ENCODE measurements at places on chromosomes 4 and X. TPM values are rescaled to one million over a fixed set of nuclear protein-coding genes. Genes with fewer than 3 reads are reported as not detected.

DNA sequence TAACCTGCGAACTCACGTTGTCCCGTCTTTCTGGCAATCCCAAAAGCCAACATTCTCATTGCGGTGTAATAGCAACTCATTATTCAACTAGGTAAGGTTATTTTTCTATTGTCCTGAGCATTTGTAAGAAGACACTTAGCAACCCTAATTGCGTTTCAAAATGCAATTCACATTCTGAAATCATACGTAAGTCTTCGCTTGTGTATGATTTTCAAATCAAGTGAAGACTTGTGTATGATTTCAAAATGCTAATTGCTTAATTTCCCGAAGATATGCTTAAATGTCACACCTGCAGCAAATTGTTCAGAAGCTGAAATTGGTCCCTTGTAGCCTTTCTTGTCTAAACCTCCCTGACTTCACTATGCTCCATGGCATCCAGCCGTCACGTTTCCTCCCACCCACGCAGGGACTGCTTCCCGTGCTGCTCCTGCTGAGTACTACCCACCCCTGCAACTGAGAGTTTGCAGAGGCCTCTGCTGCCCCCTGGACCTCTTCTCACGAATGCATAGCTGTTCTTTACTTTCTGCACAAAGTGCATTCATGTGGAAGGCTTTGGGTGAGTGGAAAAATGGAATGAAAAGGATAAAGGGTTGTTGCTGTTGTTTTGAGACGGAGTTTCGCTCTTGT lies 40.8 kb upstream of the CLDN24 start:
- DNase-seq: no peak

- DNase-seq: no peak
Observed at GRCh38 chrX:12896935-12897334, 9.5 kb upstream of the TLR8 start.

DNA sequence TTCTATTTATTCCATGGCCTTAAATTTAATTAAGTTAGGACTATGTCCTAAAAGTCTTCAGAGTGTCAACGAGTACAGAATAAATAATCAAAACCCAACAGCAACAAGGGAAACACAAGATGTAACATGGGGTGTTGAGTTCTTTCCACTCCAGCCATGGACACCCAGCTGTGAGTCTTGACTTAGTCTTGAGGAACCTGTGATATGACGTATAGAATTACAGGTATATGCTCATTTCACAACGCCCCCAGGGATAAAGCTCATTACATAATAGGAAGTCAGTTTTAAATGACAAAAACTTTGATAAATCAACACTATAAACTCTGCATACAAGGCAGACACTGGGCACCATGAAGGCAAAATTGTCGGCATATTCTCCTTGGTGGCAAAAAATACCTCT lies 200.0 kb upstream of the CASK start:
- no peak for DNase-seq

DNA sequence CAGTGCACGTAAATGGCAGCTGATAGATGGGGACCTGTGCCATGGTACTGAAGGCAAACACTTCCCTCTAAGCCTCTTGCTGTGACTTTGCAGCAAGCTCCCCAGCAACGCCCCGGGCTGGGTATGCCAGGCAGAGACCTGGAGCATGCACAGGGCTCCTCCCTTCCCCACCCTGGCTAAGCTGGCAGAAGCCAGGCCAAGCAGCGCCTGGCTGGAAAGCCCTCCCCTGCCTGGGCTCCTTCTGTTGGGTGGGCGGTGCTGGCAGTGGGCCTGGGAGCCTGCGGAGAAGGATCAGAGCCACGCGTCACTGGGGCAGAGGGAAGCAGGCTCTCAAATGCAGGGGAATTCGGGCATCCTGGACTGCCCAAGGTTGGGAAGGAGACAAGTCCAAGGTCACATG lies 3.6 kb downstream of the ATP2B3 start:
- DNase-seq: no peak

GRCh38 chr4:147801820-147802219 lies 69.9 kb downstream of the ARHGAP10 start:
- no peak for DNase-seq

The MGARP gene
- polyA plus RNA-seq: 0.70 TPM

The FGG gene
- polyA plus RNA-seq: not detected

The MAGEC2 gene
- polyA plus RNA-seq: not detected

- DNase-seq: peak; percentile 76
Observed at GRCh38 chr4:56908206-56909085, 746 bp downstream of the REST start.

DNA sequence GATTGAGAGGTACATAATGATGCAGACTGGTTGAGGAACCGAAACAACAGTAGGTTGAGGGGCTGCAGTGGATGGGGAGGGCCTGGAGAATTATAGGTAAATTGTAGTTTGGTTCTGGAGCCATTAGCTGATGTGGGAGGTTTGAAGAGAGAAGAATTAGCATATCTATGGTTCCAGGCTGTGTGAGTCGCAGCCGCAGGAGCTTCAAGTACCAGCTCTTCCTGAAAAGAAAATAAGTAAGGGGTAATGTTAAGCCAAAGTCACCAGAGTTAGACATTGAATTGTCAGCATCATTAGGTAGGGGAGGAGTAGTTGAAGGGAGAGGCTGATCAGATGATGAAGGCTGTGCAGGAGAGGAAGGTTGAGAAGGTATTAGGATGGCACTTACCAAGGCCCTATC lies 29.5 kb downstream of the PF4 start:
- no peak for DNase-seq

The RAB9B gene
- polyA plus RNA-seq: 22.6 TPM

The SERTM2 gene
- 1.5 TPM for polyA plus RNA-seq

The PCSK1N gene
- not detected for polyA plus RNA-seq

DNA sequence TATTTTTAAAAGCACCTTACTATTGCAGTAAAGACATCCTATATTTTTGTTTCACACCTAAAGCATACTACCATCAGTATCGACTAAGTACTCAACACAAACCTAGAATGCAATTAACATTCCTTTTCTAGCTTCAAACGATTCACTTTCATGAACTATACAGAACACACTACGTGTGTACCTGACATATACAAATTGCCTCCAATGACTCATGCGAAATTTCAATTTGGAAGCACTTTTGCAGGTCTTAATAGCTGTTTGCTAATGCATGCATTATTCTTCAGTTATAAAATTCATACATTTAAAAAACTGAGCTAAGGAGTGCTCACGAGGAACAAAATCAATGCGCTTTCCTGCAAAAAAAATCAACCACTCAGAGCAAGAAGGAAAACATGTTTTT lies 19.7 kb upstream of the GPM6B start:
- no peak for DNase-seq

GRCh38 chr4:6125103-6125651 lies 75.2 kb downstream of the JAKMIP1 start:
- no peak for DNase-seq

DNA sequence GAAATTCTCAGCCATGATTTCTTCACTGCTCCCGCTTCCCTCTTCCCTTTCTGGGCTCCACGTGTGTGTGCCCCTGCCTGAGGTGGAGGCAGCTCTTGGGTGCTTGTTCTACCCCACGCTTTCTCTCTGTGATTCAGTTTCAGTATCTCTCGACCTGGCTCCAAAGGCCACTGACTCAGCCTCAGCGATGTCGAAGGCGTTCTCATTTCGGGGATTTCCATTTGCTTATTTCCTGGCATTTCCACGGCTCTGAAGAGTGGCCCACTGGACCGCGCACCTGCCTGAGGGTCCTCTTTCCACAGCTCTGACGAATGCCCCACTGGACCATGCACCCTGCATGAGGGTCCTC lies 52.4 kb downstream of the GAK start:
- no peak for DNase-seq

- DNase-seq: peak; percentile 2
Observed at GRCh38 chrX:130654409-130654950, 248.5 kb downstream of the ENOX2 start.

The GRK4 gene
- polyA plus RNA-seq: 11.2 TPM

DNA sequence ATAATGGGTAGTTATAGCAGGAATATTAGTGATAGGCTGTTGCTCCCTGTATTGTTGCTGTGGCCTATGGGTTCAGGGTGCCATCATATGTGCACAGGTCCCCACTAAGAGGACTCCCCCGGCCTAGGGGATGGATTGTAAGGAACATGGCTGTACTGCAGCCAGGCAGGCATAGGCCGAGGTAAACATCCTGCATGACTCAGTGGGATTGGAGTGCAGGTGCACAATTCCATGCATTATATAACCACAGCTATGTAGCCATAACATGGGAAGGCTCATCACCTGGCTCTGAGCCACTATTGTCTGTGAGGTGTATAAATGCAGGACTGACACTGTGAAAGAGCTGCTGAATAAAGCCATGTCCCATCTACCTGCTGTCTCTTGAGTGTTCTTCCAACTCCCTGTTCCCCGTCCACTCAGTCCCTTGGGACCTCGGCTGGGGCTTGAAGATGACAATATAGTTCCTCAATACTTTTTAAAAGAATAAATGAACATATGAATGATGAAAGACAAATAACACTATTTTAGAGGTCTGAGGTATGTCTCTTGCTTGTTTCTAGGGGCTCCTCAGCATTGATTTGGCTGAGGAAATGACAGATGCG lies 425.2 kb downstream of the IDS start:
- DNase-seq: no peak

DNA sequence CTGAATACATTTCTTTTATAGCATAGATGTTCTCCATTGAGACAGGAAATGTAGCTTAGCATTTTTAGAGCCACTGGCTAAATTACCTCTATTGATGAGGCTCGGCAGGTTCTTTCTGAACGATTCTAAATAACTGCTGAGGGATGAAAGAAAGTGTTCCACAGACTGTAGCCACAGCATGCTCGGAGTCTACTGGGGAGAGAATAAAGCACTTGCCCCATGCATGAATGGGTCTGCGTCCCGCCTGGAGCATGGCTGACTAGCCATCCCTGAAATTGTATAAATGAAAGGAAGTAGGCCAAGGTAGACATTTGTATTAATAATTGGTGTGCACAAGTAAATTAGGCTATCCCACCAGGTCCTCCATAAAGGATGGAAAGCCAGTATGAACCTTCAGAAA lies 269.8 kb downstream of the COL25A1 start:
- no peak for DNase-seq

DNA sequence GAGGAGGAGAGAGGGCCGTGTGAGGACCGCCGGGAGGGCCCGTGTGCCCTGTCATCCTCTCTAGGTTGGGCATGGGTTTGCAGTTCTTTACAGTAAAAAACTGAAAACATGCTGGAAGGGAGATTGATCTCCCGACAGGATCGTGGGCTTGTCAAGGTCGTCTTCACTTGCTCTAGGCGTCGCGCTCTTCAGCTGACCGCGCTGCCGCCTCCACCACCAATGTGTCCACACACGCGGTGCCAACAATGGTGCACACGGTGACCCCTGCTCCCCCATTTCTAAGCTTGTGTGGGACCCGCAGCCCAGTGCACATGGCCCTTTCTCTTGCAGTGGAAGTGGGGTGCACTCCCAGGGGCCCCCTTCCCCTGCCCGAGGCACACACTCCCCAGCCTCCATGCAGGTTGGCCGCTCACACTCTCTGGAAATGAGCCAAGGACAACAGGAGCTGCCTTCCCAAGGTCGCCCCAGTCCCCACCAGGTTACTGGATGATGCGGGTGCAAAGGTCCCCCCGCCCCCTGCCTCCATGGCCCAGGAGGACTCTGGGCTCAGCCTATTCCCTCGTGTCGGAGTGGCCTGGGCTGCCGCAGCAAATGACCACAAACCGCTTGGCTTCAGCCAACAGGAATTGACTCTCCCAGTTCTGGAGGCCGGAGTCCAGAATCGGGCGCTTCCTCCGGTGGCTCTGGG lies 1.7 kb upstream of the ZFP92 start:
- no peak for DNase-seq

- no peak for DNase-seq
Observed at GRCh38 chrX:9958183-9958582, 9.0 kb upstream of the CLDN34 start.

The GAB3 gene
- 5.2 TPM for polyA plus RNA-seq

DNA sequence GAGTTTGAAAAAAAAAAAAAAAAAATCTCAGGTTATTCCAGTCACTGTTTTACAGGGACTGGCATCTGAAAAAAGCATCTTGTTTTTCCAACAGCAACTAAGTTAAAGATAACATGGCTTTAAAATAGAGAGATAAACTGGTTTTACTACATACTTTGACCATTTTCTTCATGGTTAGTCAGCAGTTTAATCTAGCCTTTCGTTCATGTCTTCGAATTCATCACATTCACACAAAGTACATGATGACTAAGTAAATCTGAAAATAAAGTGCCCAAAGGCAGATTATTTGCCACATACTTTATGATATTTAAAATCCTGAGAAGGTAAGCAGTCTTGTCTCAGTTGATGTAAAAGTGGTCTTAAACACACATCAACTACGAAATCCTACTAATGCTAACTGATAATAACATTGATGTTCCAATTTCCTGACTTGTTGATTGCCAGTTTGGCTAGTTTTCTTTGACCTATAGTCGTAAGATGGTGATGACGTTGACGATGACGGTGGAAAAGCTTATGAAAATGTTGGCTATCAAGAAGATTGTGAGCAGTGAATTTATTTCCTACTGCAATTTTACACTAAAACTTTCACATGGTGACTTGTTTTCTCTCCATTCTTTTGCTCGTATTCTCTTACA lies 540.5 kb upstream of the BOD1L1 start:
- DNase-seq: no peak

The CXCL5 gene
- 0.15 TPM for polyA plus RNA-seq

- DNase-seq: no peak
Observed at GRCh38 chr4:89248879-89249281, 58.7 kb downstream of the GPRIN3 start.

DNA sequence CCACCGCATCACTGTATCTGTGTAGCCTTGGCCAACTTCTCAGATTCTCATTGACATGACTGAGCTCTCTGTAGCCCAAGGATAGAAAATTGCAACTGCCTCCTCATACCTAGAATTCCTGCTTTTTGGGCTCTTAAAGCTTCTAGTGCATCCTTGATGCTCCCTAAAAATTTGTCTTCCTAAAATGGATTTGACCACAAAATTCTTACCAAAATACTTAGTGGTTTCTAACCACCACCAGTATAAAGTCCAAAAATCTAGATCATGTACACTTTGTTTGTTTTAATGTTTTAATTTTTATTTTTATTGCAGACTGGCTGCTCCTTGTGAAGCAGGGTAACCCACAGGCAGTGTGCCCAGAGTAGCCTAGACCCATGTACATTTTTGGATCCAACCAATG lies 75.5 kb downstream of the TBC1D9 start:
- no peak for DNase-seq

DNA sequence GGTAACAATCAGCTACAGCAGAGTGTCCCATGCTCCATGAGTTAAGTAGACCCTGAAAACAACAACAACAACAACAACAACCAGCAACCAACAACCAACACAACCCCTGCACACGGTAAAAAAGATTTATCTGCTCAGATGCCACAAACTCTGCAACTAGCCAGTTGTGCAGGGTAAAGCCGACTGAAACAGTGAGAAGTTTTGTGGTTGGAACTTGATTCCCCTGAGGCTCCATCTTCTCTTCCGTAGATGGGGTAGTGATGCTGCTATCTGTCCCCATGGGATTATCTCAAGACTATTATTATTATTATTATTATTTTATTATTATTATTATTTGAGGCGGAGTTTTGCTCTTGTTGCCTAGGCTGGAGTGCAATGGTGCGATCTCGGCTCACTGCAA lies 50.6 kb upstream of the RAPGEF2 start:
- no peak for DNase-seq

GRCh38 chrX:124190440-124190839 lies 142.0 kb upstream of the TEX13D start:
- no peak for DNase-seq

GRCh38 chr4:87838890-87839591 lies 6.3 kb downstream of the MEPE start:
- DNase-seq: peak; percentile 23

The UGT8 gene
- polyA plus RNA-seq: 0.28 TPM

GRCh38 chr4:53644607-53645006 lies 53.3 kb upstream of the LNX1 start:
- no peak for DNase-seq

The NWD2 gene
- not detected for polyA plus RNA-seq
